Osteocyte (in vitro differentiated cells): ENCODE measurements at places on chromosomes 3 and 15. TPM values are rescaled to one million over a fixed set of nuclear protein-coding genes. Genes with fewer than 3 reads are reported as not detected.

The PRR20G gene
- total RNA-seq = not detected in 2 replicates

The GNAT1 gene
- not detected in 2 replicates for total RNA-seq

The RAD54L2 gene
- total RNA-seq = 27.3 and 28.3 TPM in 2 replicates

The ALDH1A2 gene
- total RNA-seq = 0.48 and 0.78 TPM in 2 replicates

The KBTBD13 gene
- not detected in 2 replicates for total RNA-seq

The ADAMTS7 gene
- 188 and 193 TPM in 2 replicates for total RNA-seq

The LRTM1 gene
- total RNA-seq = not detected in 2 replicates

The GOLGA8N gene
- 7.9 and 9.2 TPM in 2 replicates for total RNA-seq

The IL16 gene
- not detected in 2 replicates for total RNA-seq

The FOXB1 gene
- not detected in 2 replicates for total RNA-seq

The CCR1 gene
- total RNA-seq = not detected in 2 replicates

The CYP8B1 gene
- total RNA-seq = not detected in 2 replicates

The GALK2 gene
- 23.7 and 26.4 TPM in 2 replicates for total RNA-seq

The BCHE gene
- 1.3 and 1.4 TPM in 2 replicates for total RNA-seq

GRCh38 chr3:96960661-96961330, 146.4 kb downstream of the EPHA6 start:
- H3K4me3 ChIP-seq = no peak overlapping the region
- DNase-seq = no peak
- no peak overlapping the region for H3K27ac ChIP-seq
- no peaks in the 10 kb centered on the region for H3K36me3 ChIP-seq

GRCh38 chr3:35737934-35738706, 98.8 kb downstream of the ARPP21 start:
- no peak for DNase-seq
- no peaks in the 10 kb centered on the region for H3K36me3 ChIP-seq
- no peak overlapping the region for H3K27ac ChIP-seq

DNA sequence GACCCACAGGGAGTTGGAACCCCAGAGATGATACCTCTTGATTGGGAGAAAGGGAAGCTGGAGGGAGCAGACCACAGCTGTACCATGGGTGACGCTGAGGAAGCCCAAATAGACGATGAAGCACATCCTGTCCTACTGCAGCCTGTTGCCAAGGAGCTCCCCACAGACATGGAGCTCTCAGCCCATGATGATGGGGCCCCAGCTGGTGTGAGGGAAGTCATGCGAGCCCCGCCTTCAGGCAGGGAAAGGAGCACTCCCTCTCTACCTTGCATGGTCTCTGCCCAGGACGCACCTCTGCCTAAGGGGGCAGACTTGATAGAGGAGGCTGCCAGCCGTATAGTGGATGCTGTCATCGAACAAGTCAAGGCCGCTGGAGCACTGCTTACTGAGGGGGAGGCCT, 201.1 kb downstream of the AKAP13 start:
- H3K27ac ChIP-seq = no peak overlapping the region
- H3K36me3 ChIP-seq = peaks cover 51% of the 10 kb centered on the region
- DNase-seq = no peak
- no peaks in the 10 kb centered on the region for H3K27me3 ChIP-seq
- no peak overlapping the region for H3K4me3 ChIP-seq

GRCh38 chr3:68972358-68972979, 40.1 kb upstream of the TAFA4 start:
- peaks cover 41% of the 10 kb centered on the region for H3K27me3 ChIP-seq
- H3K4me3 ChIP-seq = no peak overlapping the region
- DNase-seq = no peak
- H3K36me3 ChIP-seq = peaks cover 7% of the 10 kb centered on the region
- H3K4me1 ChIP-seq = no peaks in the 10 kb centered on the region

- H3K4me1 ChIP-seq = no peaks in the 10 kb centered on the region
- H3K4me3 ChIP-seq = no peak overlapping the region
- DNase-seq = no peak
- no peak overlapping the region for H3K27ac ChIP-seq
- H3K27me3 ChIP-seq = no peaks in the 10 kb centered on the region
These were observed 193.8 kb upstream of the GOLIM4 start for GRCh38 chr3:168289471-168290008.

DNA sequence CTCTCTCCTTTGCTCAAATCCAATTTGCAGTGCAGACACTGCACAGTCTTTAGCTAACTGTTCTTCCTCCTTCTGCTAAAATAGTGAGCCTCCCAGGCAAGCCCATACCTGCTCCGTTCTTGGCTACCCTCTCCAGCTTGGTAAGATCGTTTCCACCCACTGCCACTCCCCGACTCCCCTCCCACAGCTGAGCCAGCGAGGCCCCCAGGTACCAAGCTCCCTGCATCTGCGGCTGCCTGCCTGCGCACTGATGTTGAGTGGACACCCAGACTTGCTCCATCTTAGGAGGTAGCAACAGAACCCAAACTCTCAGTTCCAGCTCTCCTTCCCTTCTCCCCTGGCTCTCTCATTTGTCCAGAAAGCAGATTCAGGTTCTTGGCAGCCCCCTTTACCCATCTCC, 7.9 kb upstream of the TNK2 start:
- no peak overlapping the region for H3K4me3 ChIP-seq
- peaks cover 6% of the 10 kb centered on the region for H3K4me1 ChIP-seq
- H3K27ac ChIP-seq = no peak overlapping the region
- peaks cover 26% of the 10 kb centered on the region for H3K27me3 ChIP-seq

DNA sequence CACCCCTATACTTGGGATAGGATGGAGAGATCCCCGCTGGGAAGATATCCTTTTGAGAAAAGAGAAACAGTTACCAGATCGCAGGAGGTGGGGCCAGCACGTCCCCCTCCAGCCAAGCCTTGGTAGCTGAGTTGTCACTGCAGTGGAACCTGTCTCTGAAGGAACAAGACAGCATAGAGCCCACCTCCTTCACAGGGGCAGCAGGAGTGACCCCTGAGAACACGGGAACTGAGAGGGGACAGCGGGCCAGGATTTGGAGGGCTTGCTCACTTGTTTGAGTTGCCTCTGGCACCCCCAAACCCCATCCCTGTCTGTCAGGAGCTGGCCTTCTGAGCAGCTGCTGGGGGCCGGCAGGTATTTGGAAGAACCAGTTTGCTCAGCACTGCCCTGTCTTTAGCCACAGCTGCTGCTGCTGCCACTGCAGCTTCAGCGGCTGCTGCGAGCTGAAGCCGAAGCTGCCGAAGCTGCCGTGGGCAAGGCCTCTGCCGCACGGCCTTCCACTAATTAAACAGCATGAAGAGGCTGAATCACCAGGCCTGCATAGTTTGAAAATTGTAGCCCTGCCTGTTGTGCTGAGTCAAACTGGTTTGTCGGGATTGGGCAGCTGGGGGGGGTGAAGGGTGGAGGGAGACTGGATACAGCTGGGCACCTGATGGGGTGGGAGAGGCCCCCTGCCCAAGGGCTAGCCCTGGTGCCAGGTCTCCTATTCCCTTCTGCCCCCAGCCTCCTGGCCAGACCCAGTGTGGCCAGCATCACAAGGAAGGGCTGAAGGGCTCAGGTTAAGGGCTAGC, 4.0 kb downstream of the EPHB3 start:
- no peak overlapping the region for H3K4me3 ChIP-seq
- peak overlapping the region; percentile 68 for H3K27ac ChIP-seq
- H3K27me3 ChIP-seq = peaks cover 6% of the 10 kb centered on the region
- H3K36me3 ChIP-seq = no peaks in the 10 kb centered on the region
- H3K4me1 ChIP-seq = peaks cover 65% of the 10 kb centered on the region

DNA sequence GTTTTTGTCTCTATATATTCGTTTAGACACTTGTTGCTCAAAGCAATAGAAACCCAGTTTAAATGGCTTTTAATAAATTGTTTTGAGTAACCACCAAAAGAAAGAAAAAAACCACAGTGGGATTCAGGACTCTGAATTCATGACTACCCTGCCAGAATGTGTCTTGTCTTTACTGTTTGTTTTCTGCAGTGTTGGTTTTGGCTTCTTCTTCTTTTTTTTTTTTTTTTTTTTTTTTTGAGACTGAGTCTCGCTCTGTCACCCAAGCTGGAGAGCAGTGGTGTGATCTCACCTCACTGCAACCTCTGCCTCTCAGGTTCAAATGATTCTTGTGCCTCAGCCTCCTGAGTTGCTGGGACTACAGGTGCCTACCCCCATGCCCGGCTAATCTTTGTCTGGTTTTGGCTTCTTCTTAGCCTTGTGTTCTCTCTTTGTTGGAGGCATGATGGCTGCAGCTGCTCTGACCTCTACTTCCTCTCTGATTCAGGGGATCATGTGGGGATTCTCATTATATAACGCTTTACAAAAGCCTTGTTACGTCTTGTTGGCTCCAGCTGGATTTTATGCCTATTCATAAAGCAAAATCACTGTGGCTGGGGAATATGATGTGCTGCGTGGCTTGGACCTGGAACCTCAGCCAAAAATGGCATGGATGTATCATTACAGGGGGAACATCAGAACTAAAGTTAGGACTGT, 54.0 kb downstream of the PLS1 start:
- no peaks in the 10 kb centered on the region for H3K27me3 ChIP-seq
- H3K27ac ChIP-seq = no peak overlapping the region
- no peak for DNase-seq
- H3K4me1 ChIP-seq = peaks cover 15% of the 10 kb centered on the region
- no peaks in the 10 kb centered on the region for H3K36me3 ChIP-seq

GRCh38 chr3:47245271-47245670, 37.3 kb downstream of the KIF9 start:
- no peaks in the 10 kb centered on the region for H3K4me1 ChIP-seq
- no peak for DNase-seq
- H3K4me3 ChIP-seq = no peak overlapping the region
- H3K36me3 ChIP-seq = no peaks in the 10 kb centered on the region
- no peak overlapping the region for H3K27ac ChIP-seq

GRCh38 chr3:195788711-195789581, 22.8 kb downstream of the MUC4 start:
- no peak overlapping the region for H3K4me3 ChIP-seq
- peaks cover 22% of the 10 kb centered on the region for H3K27me3 ChIP-seq
- no peaks in the 10 kb centered on the region for H3K4me1 ChIP-seq
- H3K36me3 ChIP-seq = no peaks in the 10 kb centered on the region
- no peak for DNase-seq

DNA sequence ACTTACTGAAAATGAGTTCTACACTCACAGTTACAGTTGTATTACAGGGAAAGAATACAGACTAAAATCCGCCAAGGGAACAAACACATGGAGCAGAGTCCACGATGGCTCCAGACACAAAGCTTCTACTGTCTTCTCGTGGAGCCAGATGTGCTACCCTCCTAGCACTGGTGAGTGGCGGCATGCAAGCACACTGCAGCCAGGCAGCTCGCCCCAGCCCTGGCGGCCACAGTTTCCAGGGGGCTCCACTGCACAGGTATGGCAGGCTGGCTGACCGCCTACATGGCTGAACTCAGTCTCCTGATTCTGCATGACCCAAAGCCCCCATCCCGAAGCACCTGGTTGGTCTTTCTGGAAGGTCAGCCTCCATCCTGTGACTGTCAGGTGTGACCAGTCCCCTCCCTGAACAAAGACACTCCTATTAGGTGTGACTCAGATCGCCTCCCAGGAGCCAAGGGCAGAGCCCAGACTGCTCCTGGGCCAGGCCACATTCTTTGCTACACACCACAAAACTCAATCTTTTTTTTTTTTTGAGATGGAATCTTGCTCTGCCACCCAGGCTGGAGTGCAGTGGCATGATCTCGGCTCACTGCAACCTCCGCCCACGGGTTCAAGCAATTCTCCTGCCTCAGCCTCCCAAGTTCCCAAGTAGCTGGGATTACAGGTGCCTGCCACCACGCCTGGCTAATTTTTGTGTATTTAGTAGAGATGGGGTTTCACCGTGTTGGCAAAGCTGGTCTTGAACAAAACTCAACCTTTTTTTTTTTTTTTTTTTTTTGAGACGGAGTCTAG, 51.5 kb downstream of the CFAP92 start:
- peak; percentile 82 for DNase-seq
- H3K4me1 ChIP-seq = no peaks in the 10 kb centered on the region
- no peaks in the 10 kb centered on the region for H3K36me3 ChIP-seq
- H3K27me3 ChIP-seq = peaks cover 42% of the 10 kb centered on the region

- no peak overlapping the region for H3K4me3 ChIP-seq
- DNase-seq = no peak
- no peak overlapping the region for H3K27ac ChIP-seq
- H3K4me1 ChIP-seq = peaks cover 3% of the 10 kb centered on the region
These were observed 7.2 kb downstream of the MAP6D1 start for GRCh38 chr3:183818041-183818620.

- H3K27ac ChIP-seq = peak overlapping the region; percentile 88
- H3K27me3 ChIP-seq = no peaks in the 10 kb centered on the region
- H3K36me3 ChIP-seq = peaks cover 43% of the 10 kb centered on the region
- peak overlapping the region; percentile 22 for H3K4me3 ChIP-seq
- peaks cover 67% of the 10 kb centered on the region for H3K4me1 ChIP-seq
- DNase-seq = no peak
These were observed 90.7 kb downstream of the FNDC3B start for GRCh38 chr3:172129850-172130716.

- DNase-seq = no peak
- no peaks in the 10 kb centered on the region for H3K27me3 ChIP-seq
- no peak overlapping the region for H3K27ac ChIP-seq
- no peaks in the 10 kb centered on the region for H3K36me3 ChIP-seq
- H3K4me1 ChIP-seq = no peaks in the 10 kb centered on the region
These were observed 170.5 kb downstream of the SLCO3A1 start for GRCh38 chr15:92023965-92024364.

DNA sequence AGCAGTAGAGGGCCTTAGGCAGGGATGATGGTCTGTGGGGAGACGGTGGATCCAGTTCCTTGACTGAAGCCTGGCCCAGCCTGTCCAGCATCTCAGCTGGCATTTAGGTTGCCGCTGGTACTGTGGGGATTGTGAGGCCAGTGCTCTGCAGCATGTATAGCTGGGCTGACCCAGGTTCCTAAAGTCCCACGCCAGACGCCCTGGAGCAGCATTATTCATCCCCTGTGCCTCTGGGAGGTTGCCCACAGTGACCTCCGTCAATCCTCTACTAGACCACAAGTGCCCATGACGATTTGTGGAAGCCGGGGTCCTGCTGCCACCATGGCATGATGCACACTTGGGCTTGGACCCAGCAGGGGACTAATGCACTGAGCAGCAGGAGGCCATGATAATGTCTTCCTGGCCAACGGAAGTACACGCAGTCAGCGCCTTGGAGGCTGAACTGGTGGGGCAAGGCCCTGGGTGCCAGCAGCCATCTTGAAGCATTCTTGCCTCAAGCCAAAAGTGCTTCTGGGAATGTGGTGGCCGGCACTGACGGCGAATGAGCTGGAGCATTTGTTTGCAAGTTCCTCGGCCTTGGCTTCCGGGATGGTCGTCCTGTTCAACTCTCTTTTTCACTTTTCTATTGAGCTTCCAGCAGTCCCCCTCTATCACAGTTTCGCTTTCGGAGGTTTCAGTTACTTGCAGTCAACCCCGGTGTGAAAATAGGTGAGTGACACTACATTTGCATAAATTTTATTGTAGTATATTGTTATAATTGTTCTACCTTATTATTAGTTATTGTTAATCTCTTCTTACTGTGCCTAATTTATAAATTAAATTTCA, 949.4 kb downstream of the ROBO1 start:
- no peaks in the 10 kb centered on the region for H3K27me3 ChIP-seq
- H3K4me3 ChIP-seq = no peak overlapping the region
- peaks cover 3% of the 10 kb centered on the region for H3K36me3 ChIP-seq
- no peak overlapping the region for H3K27ac ChIP-seq
- DNase-seq = no peak
